ENCODE measurements at places on chromosomes 2 and 18.

DNA sequence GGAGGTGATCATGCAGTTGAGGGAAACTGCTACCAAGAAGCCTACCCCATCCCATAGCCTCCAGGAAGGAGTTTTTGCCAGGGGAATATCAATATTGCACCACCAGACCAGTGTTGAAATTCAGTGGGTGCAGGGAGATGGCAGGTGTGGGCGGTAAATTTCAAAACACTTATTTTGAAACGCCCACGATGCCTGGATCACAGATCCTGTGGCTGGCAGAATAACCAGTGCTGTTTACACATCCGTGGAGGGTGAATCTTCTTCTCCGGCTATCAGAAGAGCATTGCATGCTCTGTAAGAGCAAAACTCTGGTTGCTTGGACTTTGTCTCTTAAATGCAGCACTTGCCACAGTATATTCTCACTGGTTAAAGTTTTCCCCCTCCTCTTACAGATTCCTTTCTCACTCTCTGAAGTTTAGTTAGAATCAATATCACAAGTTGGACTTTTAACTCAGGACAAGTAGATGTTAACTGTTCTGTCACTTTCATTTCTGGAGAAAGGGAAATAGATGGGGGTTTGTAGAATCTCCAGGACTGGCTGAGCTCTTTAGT, 70.5 kb upstream of the ZCCHC2 start:
- no peak for DNase-seq

GRCh38 chr2:142870526-142870925, 6.9 kb upstream of the KYNU start:
- no peak for DNase-seq

- DNase-seq, result no peak
These were observed 26.0 kb upstream of the NOTO start for GRCh38 chr2:73176205-73176880.

DNA sequence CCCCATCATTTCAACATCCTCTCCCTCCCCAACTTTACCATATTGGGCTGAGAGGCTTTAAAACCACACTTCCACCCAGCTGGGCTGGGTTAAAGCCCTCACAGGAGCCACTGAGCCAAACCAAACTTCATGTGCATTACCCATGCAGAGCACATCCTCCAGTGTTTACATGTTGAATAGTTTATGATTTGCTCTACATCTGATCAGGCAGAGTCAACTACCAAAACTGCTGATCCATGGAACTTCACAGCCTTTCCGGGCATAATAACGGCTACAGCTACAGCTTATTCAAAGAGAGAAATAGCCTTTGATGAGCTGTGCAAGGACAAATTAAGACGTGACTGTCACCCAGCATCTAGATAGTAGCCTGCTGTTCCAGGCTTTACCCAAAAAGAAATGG, 39.0 kb downstream of the MAIP1 start:
- no peak for DNase-seq

DNA sequence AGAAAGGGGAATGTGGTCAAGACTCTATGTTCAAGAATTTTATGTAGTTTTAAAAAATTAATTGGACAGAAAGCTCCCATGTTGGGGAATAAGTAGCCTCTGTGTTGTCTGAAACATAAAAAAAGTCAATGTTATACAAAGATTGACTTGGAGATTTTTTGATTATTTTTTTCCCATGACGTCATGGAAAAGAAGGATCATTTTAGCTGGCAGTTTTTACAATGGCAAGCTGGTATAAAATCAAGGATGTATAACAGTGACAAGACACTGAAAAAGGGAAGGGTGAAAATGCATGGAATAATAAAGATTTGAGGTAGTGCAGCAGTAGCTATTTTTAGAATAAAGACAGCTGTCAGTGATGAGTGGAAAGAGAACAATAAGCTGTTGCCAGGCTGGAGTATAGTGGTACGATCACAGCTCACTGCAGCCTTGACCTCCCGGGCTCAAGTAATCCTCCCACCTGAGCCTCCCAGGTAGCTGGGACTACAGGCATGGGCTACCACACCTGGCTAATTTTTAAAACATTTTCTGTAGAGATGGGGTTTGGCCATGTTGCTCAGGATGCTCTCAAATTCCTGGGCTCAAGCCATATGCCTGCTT, 9.2 kb downstream of the SLC39A10 start:
- no peak for DNase-seq

DNA sequence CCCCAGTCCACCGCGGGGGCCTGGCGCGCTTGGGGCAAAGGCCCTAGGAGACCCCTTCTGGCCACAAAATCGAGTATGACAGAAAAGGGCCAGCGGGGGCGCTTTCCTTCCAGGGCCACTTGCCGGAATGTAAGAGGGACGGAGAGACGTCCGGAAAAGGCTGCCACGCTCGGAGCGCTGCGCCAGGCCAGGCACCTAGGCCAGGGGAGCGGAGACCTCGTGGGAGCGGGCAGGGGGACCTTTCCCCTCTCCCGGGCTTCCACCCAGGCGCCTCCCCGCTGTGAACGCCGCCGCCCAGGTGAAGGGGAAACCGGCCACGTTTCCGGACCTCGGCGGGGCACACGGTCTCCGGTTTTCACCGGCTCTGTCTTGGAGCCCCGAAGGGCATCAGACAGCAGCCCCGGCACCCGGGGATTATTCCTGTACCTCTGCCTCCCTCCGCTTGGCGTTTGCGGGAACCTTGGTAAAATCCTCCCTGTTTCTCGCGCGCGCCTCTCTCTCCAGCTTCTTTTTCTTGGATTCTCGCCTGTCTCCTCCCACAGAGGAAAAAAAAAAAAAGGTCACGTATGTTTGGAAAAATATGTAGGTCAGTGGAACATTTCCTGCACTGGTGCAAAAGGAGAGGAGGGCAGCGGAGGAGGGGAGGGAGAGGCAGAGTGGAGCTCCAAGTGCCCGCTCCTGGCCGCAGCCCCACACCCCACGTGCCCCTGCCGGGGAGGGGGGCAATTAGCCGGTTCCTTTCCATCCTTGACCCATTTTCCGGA, 1.2 kb upstream of the NPAS2 start:
- no peak for DNase-seq

DNA sequence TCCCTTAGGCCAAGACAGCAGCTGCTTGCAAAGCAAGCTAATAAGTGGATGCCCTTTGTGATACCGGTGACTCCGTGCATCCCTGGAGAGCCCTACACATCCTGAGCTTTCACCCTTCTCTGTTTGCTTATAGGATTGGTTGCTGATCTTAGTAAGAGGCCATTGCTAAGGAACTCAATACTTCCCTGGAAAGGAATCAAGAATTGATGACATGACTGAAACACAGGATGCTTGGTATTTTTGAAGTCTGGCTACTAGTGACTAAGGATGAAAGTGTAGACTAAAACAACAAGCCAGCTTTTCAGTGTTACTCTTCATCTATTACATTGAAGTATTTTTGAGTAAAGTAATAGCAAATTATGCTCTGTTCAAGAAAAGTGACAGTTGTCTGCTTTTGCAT, 123.0 kb upstream of the SERPINE2 start:
- no peak for DNase-seq
